ENCODE measurements at places on chromosomes 6 and 20.

GRCh38 chr6:4606821-4607704, 169.1 kb upstream of the CDYL start:
- no peak for DNase-seq

- no peak for DNase-seq
Measured at GRCh38 chr6:42316981-42317380, 99.3 kb upstream of the MRPS10 start.

- no peak for DNase-seq
Measured at GRCh38 chr20:36396847-36397630, 90.9 kb downstream of the DLGAP4 start.

- no peak for DNase-seq
Measured at GRCh38 chr20:36445847-36446246, 95.5 kb upstream of the MYL9 start.

- DNase-seq = no peak
Measured at GRCh38 chr6:115817161-115817560, 243.5 kb downstream of the FRK start.

GRCh38 chr6:127737009-127737486, 160.1 kb downstream of the C6orf58 start:
- DNase-seq = peak; percentile 19

DNA sequence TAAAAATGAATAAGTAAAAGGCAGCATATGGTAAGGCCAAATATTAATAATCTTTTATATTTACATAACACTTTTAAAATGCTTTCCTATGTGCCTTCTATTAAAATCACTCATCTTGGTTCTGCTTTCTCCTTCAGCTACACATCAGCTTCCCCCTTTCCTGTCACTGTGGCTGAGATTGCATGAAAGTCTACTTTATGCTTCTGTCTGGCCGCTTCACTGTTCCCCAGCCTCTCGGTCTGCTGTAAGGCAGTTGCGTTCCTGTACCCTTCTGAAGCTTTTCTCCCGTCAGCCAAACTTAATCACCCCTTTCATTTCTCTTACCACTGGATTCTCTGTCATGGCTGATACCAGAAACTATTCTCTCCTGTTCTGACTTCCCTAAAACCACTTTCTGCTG, 34.6 kb downstream of the SOX4 start:
- no peak for DNase-seq

DNA sequence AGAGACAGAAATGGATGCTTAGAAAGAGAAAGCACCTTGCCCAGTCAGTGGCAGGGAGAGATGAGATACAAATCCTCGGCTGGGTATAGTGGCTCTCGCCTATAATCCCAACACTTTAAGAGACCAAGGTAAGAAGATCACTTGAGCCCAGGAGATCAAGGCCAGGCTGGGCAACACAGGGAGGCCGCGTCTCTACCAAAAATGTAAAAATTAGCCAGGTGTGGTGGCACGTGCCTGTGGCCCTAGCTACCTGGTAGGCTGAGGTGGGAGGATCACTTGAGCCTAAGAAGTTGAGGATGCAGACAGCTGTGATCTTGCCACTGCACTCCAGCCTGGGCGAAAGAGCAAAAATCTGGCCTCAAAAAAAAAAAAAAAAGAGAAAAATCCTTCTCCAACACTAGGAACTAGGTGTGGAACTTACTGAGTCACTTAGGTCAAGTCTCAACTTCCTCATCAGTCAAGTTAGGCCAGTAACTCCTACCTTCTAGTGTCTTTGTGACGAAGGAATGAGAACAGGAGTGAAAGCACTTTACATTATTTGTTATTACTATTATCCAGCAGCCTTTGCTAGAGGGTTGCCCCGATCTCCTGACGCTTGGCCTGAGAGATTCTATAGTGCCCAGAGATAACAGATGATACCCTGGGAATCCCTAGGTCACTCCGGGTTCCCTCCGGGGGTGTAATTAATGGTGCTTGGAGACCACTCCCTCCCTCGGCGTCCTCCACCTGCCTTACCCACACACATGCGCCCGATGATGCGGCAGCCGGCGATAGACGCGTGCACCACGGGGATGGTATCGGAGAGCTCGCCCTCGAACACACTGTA, 918 bp downstream of the EIF6 start:
- no peak for DNase-seq

- no peak for DNase-seq
Measured at GRCh38 chr6:143549221-143549948, 37.9 kb upstream of the FUCA2 start.

DNA sequence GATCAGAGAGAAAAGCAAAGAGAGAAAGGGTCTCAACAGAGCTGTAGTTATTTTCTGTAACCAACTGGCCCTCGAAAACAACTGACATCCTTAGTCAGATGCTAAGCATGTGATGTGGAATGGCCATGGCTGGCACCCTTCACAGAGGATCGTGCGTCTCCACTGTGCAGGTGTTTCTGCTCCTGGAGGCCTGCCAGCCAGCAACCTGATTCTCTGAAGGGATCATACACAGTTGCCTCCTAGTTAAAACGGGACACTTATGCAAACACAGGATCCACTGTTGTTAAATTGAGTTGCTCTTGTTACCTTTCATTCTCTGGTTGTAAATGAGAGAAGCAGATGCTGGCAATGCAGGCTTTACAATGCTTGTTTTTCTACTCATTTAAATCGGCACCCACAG, 148.5 kb downstream of the HDGFL1 start:
- DNase-seq = no peak

GRCh38 chr6:25278261-25278913, 787 bp upstream of the CARMIL1 start:
- no peak for DNase-seq

DNA sequence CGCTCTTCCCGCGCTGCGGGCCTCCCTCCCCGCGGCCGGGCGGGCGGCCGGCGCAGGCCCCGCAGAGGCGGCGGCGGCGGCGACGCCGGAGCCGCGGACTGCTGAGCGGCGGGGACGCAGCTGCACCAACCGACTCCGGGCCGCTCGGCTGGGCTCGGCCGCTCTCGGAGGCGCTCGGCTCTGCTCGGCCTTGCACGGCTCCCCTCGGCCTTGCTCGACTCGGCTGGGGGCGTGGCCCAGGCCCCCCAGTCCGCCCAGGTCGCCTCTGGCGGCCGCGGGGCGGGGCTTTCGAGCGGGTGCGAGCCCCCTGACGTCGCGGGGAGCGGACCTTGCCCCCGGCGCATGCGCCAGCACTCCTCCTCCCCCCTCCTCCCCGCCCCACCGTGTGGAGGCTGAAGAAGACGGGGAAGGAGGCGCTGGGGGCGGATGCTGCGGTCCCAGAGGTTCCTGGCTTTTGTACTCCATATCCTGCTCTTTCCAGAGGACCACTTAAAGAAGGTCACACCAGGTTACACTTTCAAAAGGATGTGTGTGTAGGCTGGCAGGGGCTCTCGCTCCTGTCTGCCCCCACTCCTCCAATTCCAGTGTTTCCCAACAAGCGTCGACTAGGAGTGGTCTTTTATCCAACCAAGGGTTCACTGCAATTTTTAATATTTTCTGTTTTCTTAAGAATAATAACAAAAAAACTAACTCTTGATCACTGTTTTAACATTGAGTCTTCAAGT, at the start of gene ZHX3:
Gene ZHX3 (minus strand): TSS at position 186 of the 725 bp plus-strand sequence. CDS start 112,815 bp downstream, outside the sequence.
- peak; percentile 98 for DNase-seq

GRCh38 chr20:23090878-23091277, 4.8 kb upstream of the CD93 start:
- no peak for DNase-seq

- no peak for DNase-seq
Measured at GRCh38 chr20:8557711-8558110, 425.6 kb downstream of the PLCB1 start.

DNA sequence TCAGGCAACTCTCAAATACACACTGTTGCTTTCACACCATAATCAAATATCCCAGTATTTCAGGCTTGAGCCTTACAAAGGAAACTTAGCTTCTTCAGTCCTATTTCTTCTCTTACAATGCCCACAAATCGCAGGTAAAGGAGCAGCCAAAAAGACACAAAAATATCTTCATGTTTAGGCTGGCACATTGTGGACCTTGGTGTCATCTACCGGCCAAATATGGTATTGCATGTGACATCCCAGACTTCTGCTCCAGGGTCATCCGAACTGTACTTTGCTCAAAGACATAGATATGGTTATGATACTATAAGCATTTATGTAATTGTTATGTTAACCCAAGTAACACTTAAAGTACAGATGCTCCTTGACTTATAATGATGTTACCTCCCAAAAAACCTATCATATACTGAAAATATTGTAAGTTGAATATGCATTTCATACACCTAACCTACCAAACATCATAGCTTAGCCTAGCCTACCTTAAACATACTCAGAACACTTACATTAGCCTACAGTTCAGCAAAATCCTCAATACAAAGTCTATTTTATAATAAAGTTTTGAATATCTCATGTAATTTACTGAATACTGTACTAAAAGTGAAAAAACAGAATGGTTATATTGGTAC, 4.6 kb downstream of the OR2H2 start:
- peak; percentile 18 for DNase-seq

DNA sequence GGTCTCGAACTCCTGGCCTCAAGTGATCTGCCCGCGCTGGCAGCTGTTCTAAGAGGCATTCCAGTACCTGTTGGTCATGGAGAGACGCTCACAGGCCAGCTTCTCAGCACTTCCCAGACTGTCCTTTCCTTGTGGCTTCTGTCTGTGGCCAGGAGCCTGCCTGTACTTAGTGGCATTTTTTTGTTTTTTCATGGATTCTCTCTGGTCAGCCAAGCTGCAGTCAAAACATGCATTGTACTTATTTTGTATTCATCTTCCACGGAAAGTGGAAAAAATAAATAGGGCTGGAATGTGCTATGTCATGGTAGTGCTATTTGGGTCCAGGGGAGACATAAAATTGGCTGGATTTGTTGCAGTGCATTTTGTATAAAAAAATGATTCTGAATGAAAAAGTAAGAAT, 29.1 kb downstream of the ZDHHC14 start:
- DNase-seq = no peak

DNA sequence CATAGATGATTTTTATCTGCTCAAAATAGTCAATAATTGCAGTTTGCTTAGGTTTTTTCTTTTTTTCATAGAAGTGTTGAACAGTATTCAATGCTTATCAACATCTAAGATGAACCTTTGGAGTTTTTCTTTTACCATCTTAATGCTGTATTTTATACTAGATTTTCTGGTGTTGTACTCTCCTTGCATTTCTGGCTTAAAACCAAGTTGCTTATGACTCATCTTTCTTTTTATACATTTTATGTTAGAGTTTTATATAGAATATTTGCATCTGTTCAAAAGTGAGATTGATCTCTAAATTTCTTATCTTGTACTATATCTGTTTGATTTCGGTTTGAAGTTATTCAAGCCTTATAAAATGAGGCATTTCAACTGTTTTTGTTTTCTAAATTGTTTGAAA, 232.5 kb downstream of the RFPL4B start:
- DNase-seq = no peak

DNA sequence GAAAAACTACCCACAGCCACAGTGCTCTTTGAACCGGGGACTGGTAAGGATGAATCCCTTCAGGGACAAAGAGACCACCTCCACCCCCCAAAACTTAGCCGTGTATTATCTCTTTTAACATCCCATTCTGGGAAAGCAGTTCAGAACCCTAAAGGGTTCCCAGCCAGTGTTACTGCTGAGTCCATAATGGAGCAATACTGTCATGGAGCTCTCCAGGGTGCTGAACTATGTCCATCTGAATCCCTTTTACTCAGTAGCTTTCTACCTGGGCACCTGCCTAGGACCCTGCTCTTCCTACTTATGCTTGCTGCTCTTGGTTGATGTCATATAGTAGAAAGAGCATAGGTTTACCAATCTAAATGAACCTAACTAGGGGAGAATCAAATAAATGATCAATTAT, 22.3 kb upstream of the SAYSD1 start:
- DNase-seq = peak; percentile 14

- no peak for DNase-seq
Measured at GRCh38 chr6:16257999-16258708, 19.8 kb downstream of the GMPR start.

GRCh38 chr6:692356-692851, 535 bp downstream of the EXOC2 start:
- peak; percentile 43 for DNase-seq

GRCh38 chr6:108877046-108877751, 29.0 kb downstream of the ARMC2 start:
- no peak for DNase-seq

DNA sequence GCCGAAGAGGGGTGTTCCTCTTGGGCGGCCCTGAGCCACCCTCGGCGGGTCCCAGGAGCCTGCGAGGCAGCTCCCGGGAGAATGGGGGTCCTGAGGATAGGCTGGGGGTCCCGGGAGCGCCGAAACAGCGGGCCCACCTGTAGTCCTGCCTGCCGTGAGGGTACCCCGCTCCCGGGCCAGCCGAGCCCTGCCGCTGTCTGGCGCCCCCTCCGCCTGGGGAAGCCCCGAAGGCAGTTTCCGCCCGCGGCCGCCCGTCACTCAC, 280 bp downstream of the SPATA2 start:
- no peak for DNase-seq

DNA sequence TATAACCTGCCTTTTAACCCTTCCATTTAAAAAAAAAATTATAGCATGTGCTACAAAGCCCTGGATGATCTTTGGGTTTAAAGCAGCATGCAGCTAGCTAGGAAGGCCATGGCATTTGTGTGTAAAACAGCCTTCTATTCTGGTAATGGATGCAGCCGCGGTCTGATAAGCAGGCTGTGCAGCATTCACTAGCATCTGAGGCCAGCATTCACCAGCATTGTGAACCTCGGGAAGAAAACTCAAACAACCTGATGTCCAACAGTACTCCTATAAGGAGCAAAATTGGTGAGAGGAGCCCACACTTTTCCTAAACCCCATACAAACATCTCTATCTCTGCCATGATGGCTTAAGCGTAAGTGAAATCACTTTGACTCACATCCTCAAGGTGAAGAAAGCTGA, 265.5 kb downstream of the PTPRT start:
- no peak for DNase-seq

- DNase-seq = no peak
Measured at GRCh38 chr20:17391127-17391771, 139.9 kb downstream of the BFSP1 start.

DNA sequence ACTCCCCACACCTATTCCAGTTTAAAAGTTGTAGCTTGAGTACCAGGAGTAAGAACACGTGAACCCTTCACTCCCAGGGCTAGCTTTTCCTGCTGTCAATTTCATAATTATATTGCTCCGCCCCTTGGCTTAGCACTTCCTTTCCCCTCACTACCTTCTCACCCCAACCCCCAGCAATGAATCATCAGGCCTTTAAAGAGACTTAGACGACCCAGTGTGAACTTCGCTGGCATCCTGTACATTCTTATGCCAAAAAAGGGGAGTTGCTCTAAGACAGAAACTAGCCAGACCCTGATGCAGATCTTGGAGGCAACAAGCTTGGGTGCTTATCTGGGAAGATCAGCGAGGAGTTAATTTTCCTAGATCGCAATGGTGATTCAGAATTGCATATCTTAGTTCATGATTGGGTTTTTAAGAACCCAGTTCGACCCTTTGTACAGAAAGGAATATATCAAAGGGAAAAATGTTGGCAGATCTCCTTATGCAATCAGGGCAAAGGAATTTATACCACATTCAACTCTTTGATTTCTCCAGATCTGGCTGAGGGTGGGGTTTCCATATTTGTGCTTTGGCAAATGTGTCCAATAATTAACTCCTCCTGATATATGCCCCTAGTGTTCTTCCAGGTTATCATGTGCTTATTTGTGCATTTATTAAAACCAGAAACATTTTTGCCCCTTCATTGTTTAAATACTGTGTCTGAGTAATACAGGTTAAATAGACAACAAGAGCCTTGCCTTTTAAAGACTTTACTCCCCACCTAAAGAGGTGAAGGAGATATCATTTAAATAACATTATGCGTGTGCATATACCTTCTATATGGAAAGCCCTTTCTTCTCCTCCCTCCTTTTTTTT, 8.1 kb upstream of the ATXN1 start:
- DNase-seq = no peak

- no peak for DNase-seq
Measured at GRCh38 chr6:116426551-116426950, 34.6 kb upstream of the CALHM6 start.

All from HuH-7.5 (cell line).